ENCODE measurements at places on chromosomes 16 and 17.

GRCh38 chr16:78927766-78928165 is 672.8 kb downstream of the MAF start:
- DNase-seq, result no peak

GRCh38 chr17:62643496-62643895 is 16.0 kb downstream of the MRC2 start:
- DNase-seq, result no peak

DNA sequence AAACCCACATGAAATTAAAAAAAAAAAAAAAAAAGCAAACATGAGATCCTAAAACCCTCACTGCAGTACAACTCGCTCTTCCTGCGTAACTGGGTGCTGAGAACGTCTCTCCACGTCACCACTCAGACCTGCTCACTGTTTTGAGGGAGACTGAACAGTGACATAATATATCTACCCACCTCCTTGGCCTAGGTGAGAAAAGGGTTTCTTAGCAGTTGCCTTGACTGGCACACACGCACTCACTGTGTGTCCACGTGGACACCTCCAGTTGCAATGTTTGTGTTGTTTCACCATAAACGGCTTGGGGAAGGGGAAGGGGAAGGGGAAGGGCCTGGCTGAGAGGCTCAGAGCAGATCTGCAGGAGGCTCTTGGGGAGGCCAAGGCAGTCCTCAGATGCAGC is 32.0 kb downstream of the FANCA start:
- DNase-seq, result no peak

- no peak for DNase-seq
Measured at GRCh38 chr16:85278839-85279238, 166.6 kb upstream of the CIBAR2 start.

DNA sequence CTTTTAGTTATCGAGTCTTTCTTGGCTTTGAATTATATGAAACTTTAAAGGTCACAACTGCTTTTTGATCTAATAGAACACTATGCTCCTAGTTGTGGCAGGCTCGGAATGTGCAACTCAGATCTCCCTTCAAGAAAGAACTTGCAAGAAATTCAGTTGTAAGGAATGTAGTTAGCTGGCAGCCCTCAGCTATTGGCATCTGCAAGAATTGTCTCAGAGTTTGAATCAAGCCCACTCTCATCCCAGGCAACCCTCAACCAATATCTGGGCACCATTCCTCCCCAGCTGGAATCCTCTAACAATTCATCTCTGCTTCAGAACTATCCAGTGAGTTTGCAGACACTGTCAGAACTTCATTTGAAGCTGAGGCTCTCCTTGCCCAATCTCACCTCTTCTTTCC is 447.2 kb downstream of the KIF2B start:
- no peak for DNase-seq

- DNase-seq, result peak; percentile 70
Measured at GRCh38 chr17:8162233-8162996, at the start of gene VAMP2. Gene VAMP2 (minus strand): TSS chr17:8162948. CDS start chr17:8162879, 69 bp downstream.
